Dermis blood vessel endothelial cell (primary cell): ENCODE measurements at places on chromosomes 5 and 9.

DNA sequence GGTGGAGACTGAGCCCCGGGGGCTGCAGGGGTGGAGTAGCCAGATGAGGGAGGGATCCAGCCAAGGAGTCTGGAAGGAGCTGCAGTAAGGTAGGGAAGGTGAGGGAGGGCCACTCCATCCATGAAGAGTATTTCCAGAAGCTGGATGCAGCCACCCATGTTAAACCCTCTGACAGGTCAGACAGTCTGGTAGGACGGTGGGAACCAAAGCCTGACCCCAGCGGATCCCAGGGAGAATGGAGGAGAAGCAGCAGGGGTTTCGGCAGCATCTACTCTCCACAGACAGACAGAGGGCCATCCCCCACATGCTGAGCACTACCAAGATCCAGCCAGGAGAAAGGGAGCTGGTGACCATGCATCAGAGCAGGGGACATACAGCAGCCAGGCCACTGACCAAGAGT is 22.5 kb upstream of the S1PR3 start:
- DNase-seq, result no peak

DNA sequence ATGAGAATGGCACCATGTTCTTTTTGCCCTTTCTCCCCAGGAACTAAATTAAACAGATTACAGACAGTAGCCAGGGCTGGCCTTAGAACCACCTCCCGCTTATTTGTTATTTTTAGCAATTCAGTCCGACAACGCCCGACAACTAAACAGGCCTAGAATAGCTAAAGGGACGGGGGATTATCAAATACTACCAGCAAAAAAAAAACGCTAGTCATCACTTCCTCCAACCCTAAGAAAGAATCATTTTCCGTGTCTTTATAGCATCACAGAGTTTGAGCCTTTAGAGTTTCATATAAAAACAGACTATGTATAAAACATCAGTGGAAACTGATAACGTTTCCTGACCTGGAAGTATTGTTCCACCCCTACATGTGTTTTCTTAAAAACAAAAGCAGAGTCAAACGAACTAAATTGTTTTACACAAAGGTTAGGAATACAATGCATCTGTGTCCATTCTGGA is 35.3 kb downstream of the PFDN1 start:
- peak; percentile 87 for DNase-seq

GRCh38 chr5:18105449-18105848 is 471.2 kb downstream of the TAF11L14 start:
- DNase-seq, result no peak

- peak; percentile 89 for DNase-seq
Measured at GRCh38 chr9:14752271-14752670, 29.7 kb upstream of the CER1 start.

- no peak for DNase-seq
Measured at GRCh38 chr5:65986796-65987195, 60.4 kb downstream of the ERBIN start.

- peak; percentile 20 for DNase-seq
Measured at GRCh38 chr5:135880278-135880677, 15.4 kb downstream of the IL9 start.

- DNase-seq, result peak; percentile 32
Measured at GRCh38 chr9:97502222-97502983, 937 bp downstream of the TMOD1 start.

DNA sequence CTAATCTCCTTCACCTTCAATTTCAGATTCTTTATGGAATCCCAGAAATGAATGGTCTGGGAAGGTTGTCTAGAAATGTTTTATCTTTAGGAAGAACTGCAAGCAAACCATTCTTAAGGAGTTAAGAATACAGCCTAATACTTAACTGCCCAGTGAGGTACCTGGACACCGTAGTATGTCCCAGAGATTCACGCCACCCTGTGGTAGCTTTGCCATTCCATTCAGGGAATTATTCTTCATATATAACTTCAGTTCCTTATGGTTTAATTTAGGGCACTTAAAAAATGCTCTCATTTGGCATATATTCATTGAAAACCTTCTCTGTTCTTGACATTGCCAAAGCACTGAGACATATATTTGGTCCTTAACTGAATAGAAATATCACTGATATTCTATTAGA is 49.7 kb downstream of the ACTBL2 start:
- peak; percentile 52 for DNase-seq

GRCh38 chr5:52897238-52897614 is 91.9 kb upstream of the ITGA2 start:
- DNase-seq, result no peak

- DNase-seq, result no peak
Measured at GRCh38 chr9:136722093-136722968, 10.0 kb downstream of the DIPK1B start.

- peak; percentile 47 for DNase-seq
Measured at GRCh38 chr9:2691212-2691611, 26.1 kb upstream of the KCNV2 start.

GRCh38 chr9:125889112-125889475 is 141.9 kb downstream of the PBX3 start:
- no peak for DNase-seq

DNA sequence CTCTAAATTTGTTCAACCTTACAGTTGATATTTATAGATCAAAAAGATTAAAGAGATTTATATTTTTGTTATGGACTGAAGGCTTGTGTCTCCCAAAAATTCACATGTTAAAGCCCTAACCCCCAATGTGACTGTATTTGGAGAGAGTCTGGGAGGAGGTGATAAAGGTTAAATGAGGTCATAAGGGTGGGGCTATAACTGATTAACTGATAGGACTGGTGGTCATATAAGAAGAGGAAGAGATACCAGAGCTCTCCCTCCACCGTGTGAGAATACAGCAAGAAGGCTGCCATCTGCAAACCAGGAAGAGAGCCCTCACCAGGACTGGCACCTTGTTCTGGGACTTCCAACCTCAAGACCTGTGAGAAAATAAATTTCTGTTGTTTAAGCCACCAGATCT is 264.3 kb downstream of the ENC1 start:
- no peak for DNase-seq

DNA sequence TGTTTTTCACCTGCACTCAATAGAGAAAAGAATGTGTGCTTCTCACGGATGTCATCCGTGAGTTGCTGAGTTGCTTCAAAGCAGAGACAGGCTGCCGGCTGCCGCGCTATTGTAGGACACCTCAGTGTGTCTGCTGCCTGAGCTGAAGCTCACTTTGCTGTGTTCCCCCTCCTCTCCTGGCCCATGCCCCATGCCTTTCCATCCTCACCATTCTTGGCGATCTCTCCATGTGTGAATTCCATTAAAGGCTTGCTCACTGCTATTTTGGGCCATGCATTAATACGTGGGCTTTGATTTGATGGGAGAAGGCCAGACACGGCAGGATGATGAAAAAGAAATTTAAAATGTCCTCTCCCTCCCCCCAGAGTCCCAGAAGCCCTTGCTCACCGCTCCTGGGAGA is 14.5 kb downstream of the ADAM19 start:
- no peak for DNase-seq

DNA sequence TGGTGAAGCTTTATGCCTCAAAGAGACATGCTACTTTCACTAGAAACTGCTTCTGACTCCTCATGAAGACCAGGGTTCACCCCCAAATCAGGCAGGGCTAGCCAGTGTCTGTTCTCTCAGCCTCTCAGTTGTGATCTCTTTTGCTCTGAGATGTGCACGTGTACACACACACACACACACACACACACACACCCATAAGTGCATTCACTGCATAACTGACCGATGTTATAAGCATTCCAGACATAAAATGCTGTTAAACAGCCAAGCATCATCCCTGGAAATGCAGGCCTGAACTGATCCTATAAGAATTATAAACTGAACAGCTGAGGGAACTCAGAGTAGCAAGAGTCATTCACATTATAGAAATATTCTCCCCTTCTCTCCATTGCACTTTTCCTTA is 85.0 kb downstream of the FSTL4 start:
- no peak for DNase-seq

- no peak for DNase-seq
Measured at GRCh38 chr5:51027271-51027670, 356.0 kb upstream of the ISL1 start.

DNA sequence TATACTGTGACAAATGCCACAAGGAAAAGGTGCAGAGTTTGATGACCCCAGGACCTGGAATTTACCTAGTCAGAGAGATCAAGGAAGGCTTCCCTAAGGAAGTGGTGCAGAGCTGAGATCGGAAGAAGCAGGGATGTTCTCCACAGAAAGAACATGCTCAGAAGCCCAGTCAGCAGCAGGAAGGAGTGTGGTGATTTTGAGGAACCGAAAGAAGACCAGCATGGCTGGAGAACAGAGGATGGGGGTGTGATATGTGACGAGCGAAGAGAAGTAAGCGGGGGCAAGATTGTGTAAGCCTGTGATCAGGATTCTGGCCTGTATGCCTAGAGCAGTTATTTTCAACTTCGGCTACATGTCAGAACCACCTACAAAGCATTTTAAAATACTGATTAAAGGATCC is 18.7 kb upstream of the PIK3R1 start:
- no peak for DNase-seq
